ENCODE measurements at places on chromosomes 3 and 15.

DNA sequence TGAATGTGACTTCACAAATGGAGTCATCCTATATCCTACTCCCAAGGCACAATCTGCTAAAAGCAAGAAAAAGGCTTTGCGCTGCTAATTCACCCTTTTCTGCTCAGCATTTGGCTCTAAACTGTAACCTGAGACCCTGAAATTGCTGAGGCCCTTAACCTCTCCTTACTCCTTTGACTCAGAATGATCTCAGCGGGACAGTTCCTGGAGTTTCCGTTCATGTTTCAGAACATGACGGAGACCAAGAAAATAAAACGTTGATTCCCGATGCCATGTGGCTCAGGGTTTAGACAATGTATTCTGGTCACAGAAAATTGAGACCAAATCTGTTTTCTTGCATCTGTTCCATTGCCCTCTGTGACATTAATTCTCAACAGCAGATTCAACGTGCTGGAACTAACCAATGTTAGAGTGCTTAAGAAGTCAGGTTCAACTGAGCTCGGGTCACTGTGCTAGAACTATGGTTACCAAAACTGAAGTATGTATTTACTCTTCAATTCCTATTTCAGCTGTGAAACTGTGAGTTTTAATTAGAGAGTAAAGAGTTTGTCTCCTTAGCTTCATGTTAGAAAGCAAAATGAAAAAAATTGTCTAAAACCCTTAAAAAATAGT is 45.4 kb upstream of the TMC3 start:
- H3K4me1 ChIP-seq = no peaks in the 10 kb centered on the region
- H3K4me3 ChIP-seq = no peak overlapping the region
- H3K27me3 ChIP-seq = no peaks in the 10 kb centered on the region
- no peak for DNase-seq
- no peaks in the 10 kb centered on the region for H3K36me3 ChIP-seq

GRCh38 chr3:18082551-18083272 is 340.3 kb upstream of the TBC1D5 start:
- H3K27ac ChIP-seq = no peak overlapping the region
- no peak overlapping the region for H3K4me3 ChIP-seq
- no peaks in the 10 kb centered on the region for H3K36me3 ChIP-seq
- H3K4me1 ChIP-seq = no peaks in the 10 kb centered on the region

- DNase-seq = no peak
- no peaks in the 10 kb centered on the region for H3K27me3 ChIP-seq
- H3K4me1 ChIP-seq = peaks cover 45% of the 10 kb centered on the region
- peak overlapping the region; percentile 89 for H3K27ac ChIP-seq
- peak overlapping the region; percentile 94 for H3K4me3 ChIP-seq
Measured at GRCh38 chr15:75640483-75641178, 607 bp upstream of the IMP3 start.

DNA sequence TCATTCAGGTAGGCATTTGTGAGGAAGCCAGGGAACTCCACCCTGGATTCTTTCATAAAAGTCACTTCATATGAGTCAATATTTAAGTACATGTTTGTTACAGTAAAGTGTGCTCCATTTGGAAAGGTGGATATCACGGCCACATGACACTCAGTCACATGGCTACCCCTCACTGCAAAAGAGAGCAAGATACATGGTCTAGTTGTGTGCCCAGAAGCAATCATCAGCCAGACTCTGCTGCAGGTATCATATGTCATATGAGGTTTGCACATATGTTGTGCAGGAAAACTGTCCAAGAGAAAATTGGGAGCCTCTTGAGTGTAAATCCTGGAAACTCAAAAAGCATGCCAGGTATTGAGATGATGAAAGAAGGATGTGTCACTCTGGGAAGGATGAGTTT is 55.0 kb upstream of the NMNAT3 start:
- H3K27ac ChIP-seq = no peak overlapping the region
- H3K27me3 ChIP-seq = no peaks in the 10 kb centered on the region
- no peak for DNase-seq

DNA sequence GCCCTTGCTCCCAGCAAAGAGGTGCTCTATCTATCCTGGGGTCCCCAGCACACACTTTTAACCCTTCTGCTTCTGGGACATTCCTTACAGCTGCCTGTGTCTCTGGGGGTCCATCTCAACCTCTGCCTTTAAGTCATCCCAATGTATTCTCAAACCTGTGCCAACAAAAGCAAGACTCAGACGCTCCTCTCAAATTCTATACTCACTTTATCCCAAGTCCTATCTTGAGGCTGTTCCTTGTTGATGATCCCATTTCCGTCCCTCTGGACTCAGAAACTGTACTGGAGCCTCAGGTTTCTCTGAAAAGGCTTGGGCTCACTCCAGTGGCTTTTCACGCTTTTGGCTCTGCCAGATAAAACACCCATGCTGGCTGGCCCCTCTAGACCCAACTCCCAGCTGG is 69.7 kb downstream of the XXYLT1 start:
- peaks cover 18% of the 10 kb centered on the region for H3K4me1 ChIP-seq
- no peak overlapping the region for H3K27ac ChIP-seq
- no peak for DNase-seq
- no peaks in the 10 kb centered on the region for H3K27me3 ChIP-seq

DNA sequence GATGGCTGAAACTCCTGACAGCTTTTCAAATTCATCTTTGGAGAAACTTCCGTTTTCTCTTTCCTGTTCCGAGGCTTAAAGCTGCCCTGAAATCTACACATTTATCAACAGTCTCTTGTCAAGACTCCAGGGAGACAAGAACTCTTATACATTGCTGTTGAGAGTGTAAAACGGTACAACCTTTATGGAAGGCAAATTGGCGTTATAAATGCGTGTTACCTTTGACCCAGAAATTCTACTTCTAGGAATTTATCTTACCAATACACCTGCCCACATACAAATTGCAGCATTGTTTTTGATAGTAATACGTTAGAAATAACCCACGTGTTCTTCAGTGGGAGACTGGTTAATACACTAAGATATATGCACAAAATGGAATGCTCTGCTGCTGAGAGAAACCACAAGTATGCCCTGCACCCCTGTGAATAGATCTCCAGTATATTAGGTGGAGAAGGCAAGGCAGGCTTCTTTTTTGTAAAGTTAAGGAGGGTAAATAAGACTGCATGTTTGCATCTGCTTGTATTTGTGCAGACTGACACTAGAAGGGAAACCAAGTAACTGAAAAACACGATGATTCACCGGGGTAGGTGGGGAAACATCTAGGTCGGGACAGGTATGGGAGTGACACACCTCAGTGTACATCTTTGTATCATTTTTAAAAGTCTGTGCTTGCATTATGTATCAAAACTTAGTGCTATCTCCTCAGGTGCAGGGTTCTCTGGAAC is 97.5 kb downstream of the IGF1R start:
- no peak overlapping the region for H3K4me3 ChIP-seq
- peaks cover 60% of the 10 kb centered on the region for H3K4me1 ChIP-seq
- H3K27ac ChIP-seq = no peak overlapping the region
- no peak for DNase-seq
- no peaks in the 10 kb centered on the region for H3K27me3 ChIP-seq
- H3K36me3 ChIP-seq = no peaks in the 10 kb centered on the region

GRCh38 chr3:102031834-102032233 is 182.5 kb downstream of the NFKBIZ start:
- no peaks in the 10 kb centered on the region for H3K36me3 ChIP-seq
- no peak for DNase-seq
- H3K27me3 ChIP-seq = no peaks in the 10 kb centered on the region
- no peaks in the 10 kb centered on the region for H3K4me1 ChIP-seq

DNA sequence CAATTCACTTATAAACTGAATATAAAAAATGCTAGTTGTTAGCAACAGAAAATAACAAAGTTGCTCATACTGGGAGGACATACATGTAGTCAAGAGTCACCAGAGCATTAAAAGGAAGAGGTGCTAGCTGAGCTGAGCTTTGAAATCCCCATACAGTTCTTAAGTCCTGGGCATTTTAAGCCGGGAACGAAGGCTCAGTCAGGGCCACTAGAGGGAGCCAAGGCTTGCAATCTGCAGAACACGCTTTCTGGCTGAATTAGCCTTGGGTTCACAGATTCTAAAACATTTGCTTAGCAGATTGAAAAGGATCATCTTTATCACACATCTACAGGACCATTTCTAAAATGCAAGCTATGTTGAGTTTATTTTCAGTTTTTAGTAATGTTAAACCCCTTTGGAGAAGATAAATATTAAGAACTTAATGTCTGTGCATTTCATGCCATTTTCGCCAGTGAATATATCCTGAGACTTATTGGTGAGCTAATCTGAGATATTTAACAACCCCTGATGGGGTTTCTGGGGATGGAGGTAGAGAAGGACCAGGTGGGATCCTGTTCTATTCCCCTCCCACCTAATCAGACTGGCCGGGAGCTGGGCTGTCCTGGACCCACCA is 26.3 kb upstream of the MNS1 start:
- H3K36me3 ChIP-seq = no peaks in the 10 kb centered on the region
- H3K4me1 ChIP-seq = no peaks in the 10 kb centered on the region
- no peak overlapping the region for H3K27ac ChIP-seq
- DNase-seq = no peak
- H3K4me3 ChIP-seq = no peak overlapping the region

GRCh38 chr3:182895513-182896112 is 84.7 kb downstream of the DCUN1D1 start:
- H3K27me3 ChIP-seq = no peaks in the 10 kb centered on the region
- H3K27ac ChIP-seq = no peak overlapping the region
- H3K4me3 ChIP-seq = no peak overlapping the region
- H3K36me3 ChIP-seq = no peaks in the 10 kb centered on the region
- DNase-seq = no peak
- H3K4me1 ChIP-seq = no peaks in the 10 kb centered on the region

- no peaks in the 10 kb centered on the region for H3K36me3 ChIP-seq
- no peak for DNase-seq
- H3K27ac ChIP-seq = no peak overlapping the region
Measured at GRCh38 chr15:51634591-51635198, 12.1 kb upstream of the DMXL2 start.

DNA sequence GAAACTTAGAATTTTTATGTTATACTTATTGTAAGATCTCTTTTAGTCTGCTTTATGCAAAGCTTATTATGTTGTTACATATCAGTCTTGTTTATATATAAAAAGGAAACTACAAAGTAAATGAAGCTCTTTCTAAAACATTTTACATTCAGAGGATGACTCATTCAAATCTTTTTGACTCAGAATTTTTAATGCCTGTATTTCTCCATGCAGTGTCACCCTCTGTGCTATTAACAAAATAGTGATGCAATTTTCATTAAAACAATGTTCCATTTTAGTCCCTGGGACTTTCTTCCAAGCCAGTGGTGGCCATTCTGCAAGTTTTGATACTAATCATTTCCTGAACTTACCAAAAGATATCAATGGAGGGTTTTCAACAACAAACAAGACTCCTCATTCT is 216.1 kb downstream of the NAALADL2 start:
- H3K4me3 ChIP-seq = no peak overlapping the region
- H3K27me3 ChIP-seq = no peaks in the 10 kb centered on the region
- DNase-seq = no peak
- no peaks in the 10 kb centered on the region for H3K36me3 ChIP-seq

DNA sequence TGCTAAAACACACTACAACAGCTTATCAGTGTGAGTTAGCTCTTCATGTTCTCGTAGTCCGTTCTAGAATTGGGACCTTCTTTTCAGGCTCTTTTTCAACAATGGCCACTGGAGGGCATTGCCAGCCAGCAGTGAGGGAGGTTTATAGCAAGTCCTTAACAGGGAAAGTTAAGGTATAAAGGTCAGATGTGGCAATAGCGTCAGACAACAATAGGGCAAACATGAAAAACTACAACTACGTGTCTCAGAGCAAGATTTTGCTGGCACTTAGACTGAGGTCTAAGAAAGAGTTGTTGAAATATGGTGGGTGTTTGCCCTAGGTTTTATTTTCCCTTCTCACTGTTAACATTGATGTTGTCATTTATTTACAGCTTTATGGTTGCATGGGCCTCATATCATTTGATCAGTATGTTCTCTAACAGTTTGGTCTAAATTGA is 161.4 kb downstream of the GMNC start:
- no peaks in the 10 kb centered on the region for H3K4me1 ChIP-seq
- H3K27ac ChIP-seq = no peak overlapping the region
- H3K27me3 ChIP-seq = no peaks in the 10 kb centered on the region
- no peak for DNase-seq

DNA sequence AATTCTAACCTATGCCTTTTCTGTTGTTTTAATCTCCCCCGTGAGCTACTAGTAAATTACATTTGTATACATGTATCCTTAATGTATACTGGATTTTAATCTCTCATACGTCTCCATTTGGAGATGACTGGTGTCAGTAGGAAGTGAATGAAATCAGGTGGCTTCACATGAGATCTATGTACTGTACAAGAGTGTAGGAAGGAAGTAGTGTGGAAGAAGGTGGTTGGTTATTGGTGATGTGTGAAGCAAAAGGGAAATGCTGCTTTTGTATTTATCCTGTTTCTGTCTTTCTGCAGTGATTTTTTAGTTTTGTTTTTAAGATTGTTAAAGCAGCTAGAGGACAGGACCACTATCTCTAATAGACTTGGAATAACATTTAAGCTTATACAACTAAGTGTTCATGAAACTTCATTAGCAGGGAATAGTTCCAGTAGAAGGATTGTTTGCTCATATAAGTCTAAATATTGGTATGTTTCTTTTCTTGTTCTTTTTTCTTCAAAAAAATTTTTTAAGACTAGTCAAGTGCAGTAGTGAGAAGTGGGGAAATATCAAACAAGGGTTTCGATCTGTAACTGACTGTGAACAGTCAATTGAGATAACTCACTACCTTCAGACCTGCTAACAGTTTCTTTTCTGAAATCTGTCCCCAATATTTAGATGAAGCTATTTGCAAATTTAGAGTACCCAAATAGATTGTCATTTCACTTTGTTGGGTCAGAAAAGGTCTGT is 15.3 kb downstream of the SNX1 start:
- H3K27ac ChIP-seq = no peak overlapping the region
- no peak for DNase-seq
- peaks cover 45% of the 10 kb centered on the region for H3K4me1 ChIP-seq
- H3K36me3 ChIP-seq = peaks cover 18% of the 10 kb centered on the region

DNA sequence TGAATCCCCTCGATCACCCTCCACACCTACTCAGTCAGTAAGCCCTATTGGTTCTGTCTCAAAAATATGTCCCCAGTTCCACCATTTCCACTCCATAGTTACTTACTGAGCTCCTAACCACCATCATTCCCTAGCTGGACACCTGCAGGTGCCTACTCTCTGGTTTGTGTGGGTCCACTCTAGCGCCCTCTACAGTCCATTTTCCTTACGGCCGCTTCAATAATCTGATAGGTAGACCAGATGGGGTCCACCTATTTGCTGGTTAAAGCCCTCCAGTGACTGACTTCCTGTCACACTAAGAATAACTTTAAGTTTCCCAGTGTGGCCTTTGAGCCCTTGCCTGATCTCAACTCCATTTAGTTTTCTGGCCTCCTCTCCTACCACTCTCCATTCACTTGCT is 5.0 kb downstream of the GXYLT2 start:
- no peaks in the 10 kb centered on the region for H3K27me3 ChIP-seq
- H3K4me1 ChIP-seq = peaks cover 52% of the 10 kb centered on the region
- DNase-seq = no peak
- no peak overlapping the region for H3K4me3 ChIP-seq
- no peaks in the 10 kb centered on the region for H3K36me3 ChIP-seq

GRCh38 chr3:187490366-187490765 is 122.2 kb downstream of the RTP4 start:
- no peaks in the 10 kb centered on the region for H3K27me3 ChIP-seq
- H3K36me3 ChIP-seq = no peaks in the 10 kb centered on the region
- no peak for DNase-seq
- no peak overlapping the region for H3K27ac ChIP-seq
- H3K4me3 ChIP-seq = no peak overlapping the region

All from vagina (tissue), 2 donors.